ENCODE measurements at places on chromosomes 12 and 14.

DNA sequence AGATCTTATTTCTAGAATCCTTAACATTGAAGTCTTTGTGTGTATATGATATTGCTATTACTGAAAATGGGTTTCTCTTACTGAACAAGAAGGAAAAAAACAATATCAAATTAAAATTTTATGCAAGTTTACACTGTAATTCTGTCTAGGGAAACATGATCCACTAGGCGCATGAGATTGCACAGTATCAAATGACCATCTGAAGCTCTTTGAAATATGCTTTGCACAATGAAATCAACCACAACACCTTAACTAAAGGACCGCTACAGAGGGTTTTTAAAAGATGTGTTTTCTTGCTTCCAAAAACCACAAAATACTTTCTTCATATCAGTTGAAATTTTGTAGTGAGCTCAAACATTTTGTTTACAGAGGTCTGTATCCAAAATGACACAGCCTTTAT, 15.1 kb upstream of the KERA start:
- DNase-seq, result no peak
- H3K4me3 ChIP-seq, result no peak overlapping the region
- H3K4me1 ChIP-seq, result no peaks in the 10 kb centered on the region
- H3K36me3 ChIP-seq, result no peaks in the 10 kb centered on the region
- H3K27ac ChIP-seq, result no peak overlapping the region

GRCh38 chr14:89445273-89445973, 28.4 kb upstream of the FOXN3 start:
- H3K36me3 ChIP-seq, result no peaks in the 10 kb centered on the region
- H3K27ac ChIP-seq, result peak overlapping the region; percentile 52
- no peak overlapping the region for H3K4me3 ChIP-seq

GRCh38 chr12:124445121-124445718, 122.2 kb downstream of the NCOR2 start:
- H3K27ac ChIP-seq, result no peak overlapping the region
- no peak overlapping the region for H3K4me3 ChIP-seq
- DNase-seq, result no peak

GRCh38 chr14:84961637-84962036, 568.3 kb upstream of the FLRT2 start:
- H3K27ac ChIP-seq, result no peak overlapping the region
- no peak overlapping the region for H3K4me3 ChIP-seq
- DNase-seq, result no peak
- H3K4me1 ChIP-seq, result no peaks in the 10 kb centered on the region

- peak overlapping the region; percentile 92 for H3K27ac ChIP-seq
- H3K4me3 ChIP-seq, result peak overlapping the region; percentile 99
- H3K36me3 ChIP-seq, result peaks cover 51% of the 10 kb centered on the region
- no peak for DNase-seq
These were observed 729 bp upstream of the GAPDH start for GRCh38 chr12:6533653-6533922.

GRCh38 chr14:53167602-53168328, 14.6 kb upstream of the DDHD1 start:
- H3K27ac ChIP-seq, result no peak overlapping the region
- no peaks in the 10 kb centered on the region for H3K27me3 ChIP-seq
- H3K4me3 ChIP-seq, result no peak overlapping the region
- DNase-seq, result no peak
- no peaks in the 10 kb centered on the region for H3K36me3 ChIP-seq

DNA sequence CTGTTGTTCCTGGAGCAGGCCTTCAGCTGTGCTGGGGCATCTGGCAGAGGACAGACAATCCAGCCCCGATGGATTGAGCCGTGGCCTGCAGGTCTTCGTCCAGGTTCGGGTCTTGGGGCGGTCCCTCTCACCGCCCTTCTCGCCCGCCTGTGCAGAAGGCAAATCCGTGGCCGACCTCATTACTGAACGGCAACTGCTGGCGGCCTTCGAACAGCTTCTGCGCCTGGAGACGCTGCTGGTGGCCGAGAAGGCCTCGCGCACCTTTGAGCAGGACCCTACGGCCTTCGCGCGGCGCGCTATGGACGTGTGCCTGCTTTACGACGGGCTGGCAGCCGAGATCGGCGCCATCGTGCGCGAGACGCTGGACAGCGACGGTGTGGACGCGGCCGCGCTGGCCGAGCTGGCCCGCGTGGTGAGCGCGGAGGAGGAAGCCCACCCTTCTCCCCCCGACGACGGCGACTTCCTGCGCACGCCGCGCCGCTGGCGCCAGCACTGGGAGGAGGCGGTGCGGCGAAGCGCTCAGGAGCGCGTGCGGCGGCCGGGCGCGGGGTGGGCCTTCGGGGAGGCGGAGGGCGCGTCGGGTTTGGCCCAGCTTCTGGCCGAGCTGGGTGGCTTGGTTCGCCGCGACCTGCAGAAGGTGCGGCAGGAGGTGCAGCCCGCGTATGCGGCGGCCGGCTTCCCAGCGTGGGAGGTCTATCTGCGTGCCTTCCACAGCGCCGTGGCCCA, 7.6 kb downstream of the EXOC3L4 start:
- H3K27ac ChIP-seq, result no peak overlapping the region
- no peak overlapping the region for H3K4me3 ChIP-seq
- no peak for DNase-seq
- H3K36me3 ChIP-seq, result no peaks in the 10 kb centered on the region

- DNase-seq, result no peak
- H3K27me3 ChIP-seq, result no peaks in the 10 kb centered on the region
- H3K27ac ChIP-seq, result no peak overlapping the region
- no peak overlapping the region for H3K4me3 ChIP-seq
- peaks cover 3% of the 10 kb centered on the region for H3K36me3 ChIP-seq
These were observed 7.0 kb downstream of the TAMALIN start for GRCh38 chr12:52013626-52014310.

All from natural killer cell (primary cell).